GM12891 (cell line): ENCODE measurements at places on chromosomes 5 and 9.

GRCh38 chr5:172508471-172509404 is 54.4 kb upstream of the SH3PXD2B start:
- no peak for DNase-seq

- DNase-seq = no peak
Measured at GRCh38 chr5:6218116-6218515, 160.2 kb downstream of the MED10 start.

- DNase-seq = no peak
Measured at GRCh38 chr5:160434022-160434531, 12.4 kb downstream of the PTTG1 start.

GRCh38 chr9:86721226-86721781 is 226.0 kb downstream of the GAS1 start:
- no peak for DNase-seq

DNA sequence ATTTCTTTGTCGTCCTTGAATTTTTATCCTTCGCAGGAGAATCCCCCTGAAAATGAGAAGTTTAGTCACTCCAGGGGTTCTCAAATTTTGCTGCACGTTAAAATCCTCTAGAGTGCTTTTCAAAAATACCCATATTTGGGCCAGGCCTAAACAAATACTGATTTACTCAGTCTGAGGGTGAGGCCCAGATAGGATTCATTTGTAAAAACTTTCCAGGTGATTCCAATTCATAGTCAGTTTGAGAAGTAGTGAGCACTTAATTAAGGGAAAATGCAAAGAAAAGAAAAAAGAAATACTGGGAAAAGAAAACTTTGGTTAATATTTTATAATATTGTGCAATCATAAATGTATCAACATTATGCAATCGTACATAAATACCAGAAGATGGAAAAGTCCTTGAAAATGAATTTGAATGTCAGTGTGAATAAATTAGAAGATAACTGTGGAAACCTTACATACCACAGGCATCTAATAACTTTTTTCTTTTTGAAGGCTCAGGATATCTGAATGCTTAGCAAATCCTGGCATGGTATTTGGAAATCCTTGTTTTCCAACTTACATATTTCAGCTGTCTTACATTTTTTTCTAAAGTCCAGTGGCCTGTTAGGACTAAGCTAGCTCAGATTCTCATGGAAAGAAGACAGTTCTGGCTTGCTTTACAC is 116.5 kb upstream of the DAPK1 start:
- no peak for DNase-seq

DNA sequence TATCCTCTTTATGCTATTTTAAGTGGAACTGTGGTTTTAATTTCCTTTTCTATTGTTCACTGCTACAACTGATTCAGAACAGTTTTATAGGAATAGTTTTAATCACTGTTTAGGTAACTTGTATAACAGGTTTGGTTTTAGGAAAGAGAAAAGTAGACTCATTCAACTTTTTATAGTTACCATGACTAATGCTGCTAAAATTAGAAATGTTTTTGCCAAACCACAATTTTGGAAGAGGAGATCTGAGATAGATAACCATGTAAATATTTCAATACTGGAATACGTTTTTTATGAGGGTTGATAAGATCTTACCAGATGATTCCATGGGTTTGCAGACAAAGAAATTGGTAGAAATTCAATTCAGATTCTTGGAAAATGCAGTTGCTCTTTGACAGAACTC is 404.6 kb upstream of the ARRDC3 start:
- no peak for DNase-seq

DNA sequence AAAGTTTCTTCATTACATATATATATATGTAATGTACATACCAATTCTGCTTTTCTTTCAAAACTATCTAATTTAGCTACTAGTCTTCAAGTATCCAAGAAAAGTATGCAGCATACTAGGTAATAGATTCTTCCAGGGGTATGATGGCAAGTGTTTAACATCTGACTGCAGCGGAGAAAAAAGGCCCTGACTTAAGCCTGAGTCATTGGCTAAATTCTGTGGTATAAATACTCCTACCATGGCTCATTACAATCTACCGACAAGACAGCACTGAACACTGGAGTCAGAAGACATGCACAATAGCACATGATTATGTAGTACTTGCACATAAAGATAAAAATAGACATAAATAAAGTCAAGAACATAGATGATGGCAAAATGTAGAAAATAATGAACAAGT is 439.9 kb downstream of the BRINP1 start:
- DNase-seq = no peak

DNA sequence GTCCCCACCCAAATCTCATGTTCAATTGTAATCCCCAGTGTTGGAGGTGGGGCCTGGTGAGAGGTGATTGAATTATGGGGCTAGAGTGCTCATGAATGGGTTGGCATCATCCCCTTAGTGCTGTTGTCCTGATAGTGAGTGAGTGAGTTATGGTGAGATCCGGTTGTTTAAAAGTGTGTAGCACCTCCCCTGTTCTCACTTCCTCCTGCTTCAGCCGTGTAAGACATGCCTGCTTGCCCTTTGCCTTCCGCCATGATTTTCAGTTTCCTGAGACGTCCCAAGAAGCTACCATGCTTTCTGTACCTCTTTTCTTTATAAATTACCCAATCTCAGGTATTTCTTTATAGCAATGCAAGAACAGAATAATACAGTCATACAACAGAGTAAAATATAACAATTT is 742 bp upstream of the LECT2 start:
- DNase-seq = no peak

GRCh38 chr5:126334760-126335159 is 88.4 kb upstream of the GRAMD2B start:
- no peak for DNase-seq

- no peak for DNase-seq
Measured at GRCh38 chr9:20837166-20837565, 153.1 kb downstream of the FOCAD start.

DNA sequence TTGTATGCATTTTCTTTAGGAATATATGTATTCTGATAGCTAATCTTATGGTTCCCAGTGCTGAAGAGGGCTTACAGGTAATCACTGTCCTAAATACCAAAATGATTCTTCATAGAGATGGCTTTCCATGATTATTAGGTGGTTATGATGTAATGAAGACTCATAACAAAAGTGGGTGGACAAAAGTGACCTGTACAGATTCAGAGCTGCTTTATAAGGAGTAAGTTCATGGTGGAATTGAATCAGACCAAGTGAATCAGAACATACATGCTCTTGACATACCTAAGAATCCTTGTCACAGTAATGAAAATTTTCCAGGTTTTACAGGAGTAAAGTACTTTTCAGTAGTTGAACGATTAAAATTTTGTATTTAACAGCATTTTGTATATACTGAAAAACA is 105.6 kb downstream of the NIPBL start:
- no peak for DNase-seq

DNA sequence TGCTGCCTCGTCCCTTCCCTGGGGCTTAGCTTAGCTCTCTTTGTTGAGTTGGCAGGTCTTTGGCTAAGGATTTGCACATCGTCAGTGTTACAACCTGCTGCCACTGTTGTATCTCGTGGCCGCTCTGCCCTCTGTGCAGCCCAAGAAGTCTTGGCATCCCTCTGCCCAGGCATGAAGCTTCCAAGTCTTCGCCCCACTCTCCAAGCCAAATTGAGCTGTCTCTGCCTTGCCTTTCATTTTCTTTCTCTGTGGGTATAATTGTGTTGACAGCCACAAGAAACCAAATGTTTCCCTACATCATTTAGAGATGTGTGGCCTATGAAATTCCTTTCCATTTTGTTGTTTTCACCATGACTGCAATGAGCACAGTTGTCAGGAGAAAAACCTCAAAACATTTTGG is 29.6 kb upstream of the MED27 start:
- DNase-seq = no peak

- DNase-seq = no peak
Measured at GRCh38 chr5:74262544-74263207, 377.9 kb downstream of the ENC1 start.

DNA sequence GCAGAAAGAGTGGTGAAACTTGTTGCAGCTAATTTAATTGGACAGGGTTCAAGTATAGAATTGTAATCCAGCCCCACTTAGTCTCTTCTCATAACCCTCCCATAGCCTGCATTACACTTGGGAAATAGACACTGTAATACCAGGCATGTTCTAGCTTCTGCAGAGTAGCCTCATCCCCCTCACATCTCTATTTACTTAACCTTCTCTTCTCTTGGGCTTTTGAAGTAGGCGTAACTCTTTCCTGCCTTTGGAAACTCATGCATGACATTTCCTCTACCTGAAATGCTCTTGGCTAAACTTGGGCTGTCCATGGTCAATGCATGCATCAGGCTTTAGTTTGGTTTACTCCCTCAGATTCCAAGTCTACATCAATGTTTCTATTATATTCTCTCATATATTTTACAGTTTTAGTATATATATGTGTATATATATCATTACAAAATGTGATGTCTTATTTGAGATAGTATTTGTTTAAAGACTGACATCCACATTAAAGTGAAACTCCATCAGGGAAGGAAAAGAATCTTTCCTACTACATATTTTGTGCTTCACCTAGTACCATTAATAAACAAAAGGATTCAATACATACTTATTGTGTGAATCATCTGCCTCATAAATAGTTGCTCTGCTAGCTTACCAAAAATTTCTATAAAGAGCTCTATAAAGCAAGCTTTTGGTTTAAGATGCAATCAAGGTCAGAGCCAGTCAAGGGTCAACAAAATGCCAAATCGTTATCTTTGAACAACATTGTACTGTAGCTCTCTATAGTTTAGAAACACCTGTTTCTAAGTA is 1158.0 kb downstream of the MAT2B start:
- DNase-seq = no peak

- DNase-seq = no peak
Measured at GRCh38 chr9:121748727-121749423, 97.4 kb downstream of the DAB2IP start.

GRCh38 chr5:130502702-130503101 is 598.4 kb downstream of the CHSY3 start:
- no peak for DNase-seq

GRCh38 chr5:81768935-81769452 is 18.1 kb upstream of the SSBP2 start:
- DNase-seq = no peak

DNA sequence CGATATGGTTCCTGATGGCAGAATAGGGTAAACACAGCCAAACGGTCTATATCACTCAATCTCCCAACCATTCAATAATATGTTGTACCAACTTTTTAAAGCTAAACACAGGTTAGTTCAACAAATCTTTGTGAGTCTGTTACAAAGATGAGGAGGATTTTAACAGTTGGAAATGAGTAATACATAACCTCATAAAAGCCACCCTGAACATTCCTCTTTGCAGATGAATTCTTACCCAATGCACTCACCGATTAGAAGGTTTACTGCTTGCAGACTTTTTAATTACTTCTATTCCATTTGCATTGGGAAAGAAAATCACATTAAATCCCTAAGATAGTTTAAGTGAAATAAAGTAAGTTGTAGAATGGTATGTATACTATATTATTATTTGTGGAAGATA is 23.3 kb upstream of the TRMT10B start:
- no peak for DNase-seq

DNA sequence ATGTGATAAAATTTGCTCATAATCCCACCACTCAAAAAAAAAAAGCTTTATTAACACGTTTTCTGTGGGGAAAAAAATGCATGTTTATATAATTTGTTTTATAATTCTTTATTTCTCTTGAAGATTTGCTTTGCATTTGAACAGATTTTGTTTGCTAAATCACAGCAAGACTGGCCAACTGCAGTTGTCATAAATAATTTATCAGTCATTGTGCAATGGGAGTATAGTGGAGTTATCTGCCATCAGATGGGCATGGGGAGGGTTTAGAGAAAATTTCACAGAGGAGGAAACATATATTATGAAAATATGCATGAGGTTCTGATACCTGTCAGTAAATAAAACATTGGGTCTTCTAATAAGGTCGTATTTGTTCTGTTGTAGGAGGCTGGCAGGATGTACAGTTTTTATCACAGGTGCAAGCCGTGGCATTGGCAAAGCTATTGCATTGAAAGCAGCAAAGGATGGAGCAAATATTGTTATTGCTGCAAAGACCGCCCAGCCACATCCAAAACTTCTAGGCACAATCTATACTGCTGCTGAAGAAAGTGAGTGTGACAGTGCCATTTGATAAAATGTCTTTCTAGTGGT is 23.8 kb downstream of the HSDL2 start:
- DNase-seq = no peak

DNA sequence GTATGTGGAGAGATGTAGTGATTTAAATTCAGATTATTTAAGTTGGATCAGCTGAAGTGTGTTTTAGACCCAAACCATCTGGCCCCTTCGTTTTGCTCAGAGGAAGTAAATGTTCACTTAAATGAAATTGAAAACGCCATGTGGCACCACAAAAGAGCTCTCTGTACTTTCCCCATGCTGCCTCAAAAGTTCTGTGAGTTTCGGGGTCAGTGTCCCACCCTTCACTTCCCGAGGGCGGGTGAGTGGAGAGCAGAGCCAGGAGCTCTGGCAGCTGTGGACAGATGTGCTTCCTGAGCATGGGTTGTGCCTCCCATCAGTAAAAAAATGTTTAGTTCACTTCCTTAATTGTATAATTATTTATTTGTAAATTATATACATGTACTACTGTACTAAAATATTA is 48.4 kb downstream of the PSD2 start:
- DNase-seq = no peak
